ENCODE measurements at places on chromosomes 16 and 17.

DNA sequence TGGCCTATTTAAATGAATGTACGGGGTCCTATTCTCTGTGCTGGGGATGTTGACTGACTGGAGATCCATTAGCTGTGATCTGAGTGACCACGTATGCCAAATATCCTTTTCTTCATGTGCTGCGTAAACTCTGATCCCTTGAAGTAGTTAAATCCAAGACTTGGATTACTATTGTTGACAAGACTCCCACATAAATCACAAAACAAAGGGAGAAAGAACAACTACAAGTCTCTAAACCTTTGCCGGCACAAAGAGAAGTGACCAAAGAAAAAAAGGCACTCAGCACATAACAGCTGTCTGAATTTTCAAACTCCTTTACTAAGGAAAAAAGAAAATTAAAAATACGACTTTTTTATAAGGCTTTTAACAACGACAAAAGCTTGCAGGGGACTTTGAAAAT, 559.9 kb upstream of the CDH8 start:
- no peak for DNase-seq

DNA sequence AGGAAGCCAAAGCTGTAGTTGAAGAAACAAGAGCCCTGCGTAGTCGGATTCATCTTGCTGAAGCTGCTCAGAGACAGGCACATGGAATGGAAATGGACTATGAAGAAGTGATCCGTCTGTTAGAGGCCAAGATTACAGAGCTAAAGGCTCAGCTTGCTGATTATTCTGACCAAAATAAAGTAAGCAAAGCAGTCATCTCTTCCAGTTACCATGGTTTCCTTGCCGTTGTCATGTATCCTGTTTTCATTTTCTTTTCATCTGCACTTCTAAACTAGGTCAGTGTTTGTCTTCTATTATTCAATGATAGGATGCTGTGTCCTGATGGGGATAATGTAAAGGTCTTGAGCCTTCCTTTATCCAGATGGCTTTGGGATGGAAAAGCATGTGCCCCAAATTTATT, 104.3 kb downstream of the STXBP4 start:
- DNase-seq, result no peak

DNA sequence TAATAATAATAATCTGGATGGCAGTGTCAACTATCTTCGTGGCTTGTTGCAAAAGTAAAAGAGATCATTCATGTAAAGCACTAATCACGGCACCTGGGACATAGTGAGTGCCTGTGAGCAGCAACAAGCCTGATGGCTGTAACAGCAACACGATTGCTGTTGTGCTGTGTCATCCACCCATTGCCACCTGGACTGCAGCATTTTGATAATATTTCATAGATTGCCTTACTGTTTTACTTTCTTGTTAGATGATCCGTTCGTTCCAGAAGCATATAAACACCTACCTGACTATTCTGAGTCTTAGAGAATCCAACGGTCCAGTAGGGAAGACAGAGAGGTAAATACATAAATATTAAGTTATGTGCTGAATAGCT, 3.1 kb upstream of the MRPS23 start:
- DNase-seq, result no peak

GRCh38 chr17:7775051-7775450, 57.5 kb downstream of the DNAH2 start:
- DNase-seq, result no peak

GRCh38 chr16:17696616-17697015, 225.9 kb upstream of the XYLT1 start:
- no peak for DNase-seq

- no peak for DNase-seq
These were observed 77.1 kb downstream of the MRM3 start for GRCh38 chr17:859061-859823.

DNA sequence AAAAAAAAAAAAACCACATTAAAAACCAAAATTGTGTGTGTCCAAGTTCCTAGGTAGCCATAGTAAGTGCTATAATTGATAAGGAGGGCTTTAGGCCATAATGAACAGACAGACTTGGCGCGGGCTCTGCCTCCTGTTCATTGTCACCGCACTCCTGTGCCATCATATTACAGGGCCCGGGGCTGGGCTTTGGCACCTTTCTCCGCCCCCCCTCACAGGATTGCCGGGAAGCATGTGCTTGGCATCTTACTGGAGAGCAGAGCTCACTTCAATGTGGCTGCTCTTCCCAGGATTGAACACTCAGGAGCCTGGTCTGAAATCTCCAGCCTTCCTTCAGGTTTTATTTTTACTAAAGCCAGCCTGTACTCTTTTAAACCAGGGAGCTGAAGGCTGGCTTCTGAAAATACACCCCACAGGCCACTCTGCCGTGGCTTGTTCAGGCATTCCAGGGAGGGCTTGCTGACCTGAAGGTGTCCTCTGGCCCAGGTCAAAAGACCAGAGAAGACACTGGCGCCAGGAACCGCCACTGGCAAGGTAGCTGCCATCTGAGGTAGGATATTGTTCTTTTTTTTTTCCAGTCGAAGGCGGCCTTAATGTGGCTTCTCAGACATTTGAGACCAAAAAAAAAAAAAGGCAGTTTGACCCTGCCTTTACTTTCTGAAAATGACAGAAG, 39.3 kb downstream of the DHRS7B start:
- no peak for DNase-seq

GRCh38 chr16:17083628-17084027, 387.1 kb downstream of the XYLT1 start:
- DNase-seq, result no peak

GRCh38 chr17:53353919-53354351, 468.8 kb upstream of the KIF2B start:
- peak; percentile 79 for DNase-seq

GRCh38 chr16:75264999-75265910, 13.8 kb upstream of the BCAR1 start:
- no peak for DNase-seq

- no peak for DNase-seq
These were observed 621 bp upstream of the CSHL1 start for GRCh38 chr17:63911657-63912100.

GRCh38 chr16:48383877-48384519, 1.2 kb downstream of the SIAH1 start:
- DNase-seq, result no peak

- DNase-seq, result no peak
These were observed 116.2 kb upstream of the ELAC2 start for GRCh38 chr17:13134076-13134475.

- no peak for DNase-seq
These were observed 12.4 kb upstream of the ZNF469 start for GRCh38 chr16:88370365-88370764.

DNA sequence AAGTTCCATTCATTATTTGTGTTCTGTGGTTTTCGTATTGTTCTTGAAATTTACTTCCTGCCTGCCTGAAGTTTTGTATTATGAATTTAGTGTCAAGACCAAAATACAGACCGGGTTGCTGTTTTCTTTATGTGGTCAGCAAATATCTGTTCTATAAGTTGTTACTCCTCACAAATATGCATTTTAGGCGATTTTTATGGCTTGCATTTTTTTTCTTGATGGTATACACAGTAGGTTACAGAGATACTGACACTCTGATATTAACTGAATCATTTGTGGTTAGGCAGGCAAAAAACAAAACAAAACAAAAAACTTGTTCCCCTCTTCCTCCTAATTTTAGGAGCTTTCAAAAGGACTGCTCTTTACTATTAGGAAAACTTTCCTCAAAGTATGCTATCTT, 52.6 kb downstream of the BCAS3 start:
- DNase-seq, result no peak

DNA sequence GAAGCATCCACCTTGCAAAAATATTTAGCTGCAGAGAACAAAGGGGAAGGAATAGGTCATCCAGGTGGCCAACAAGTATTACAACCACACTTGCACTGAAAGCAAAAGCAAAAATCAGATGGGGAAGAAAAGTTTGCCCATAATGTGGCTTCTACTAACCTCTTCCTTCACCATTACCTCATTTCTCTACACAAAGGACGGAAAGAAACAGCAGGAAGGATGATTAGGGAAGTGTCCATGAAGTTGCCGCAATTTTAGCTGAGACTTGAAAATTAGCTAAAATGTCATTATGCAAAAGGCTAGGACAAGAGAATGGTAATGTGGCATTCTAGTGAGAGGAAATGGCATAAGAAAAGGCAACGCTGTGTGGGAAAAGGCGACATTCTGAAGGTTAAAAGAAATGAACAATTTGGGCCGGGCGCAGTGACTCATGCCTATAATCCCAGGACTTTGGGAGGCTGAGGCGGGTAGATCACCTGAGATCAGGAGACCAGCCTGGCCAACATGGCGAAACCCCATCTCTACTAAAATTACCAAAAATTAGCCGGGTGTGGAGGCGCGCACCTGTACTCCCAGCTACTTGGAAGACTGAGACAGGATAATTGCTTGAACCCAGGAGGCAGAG, 13.7 kb downstream of the KANSL1 start:
- DNase-seq, result no peak

DNA sequence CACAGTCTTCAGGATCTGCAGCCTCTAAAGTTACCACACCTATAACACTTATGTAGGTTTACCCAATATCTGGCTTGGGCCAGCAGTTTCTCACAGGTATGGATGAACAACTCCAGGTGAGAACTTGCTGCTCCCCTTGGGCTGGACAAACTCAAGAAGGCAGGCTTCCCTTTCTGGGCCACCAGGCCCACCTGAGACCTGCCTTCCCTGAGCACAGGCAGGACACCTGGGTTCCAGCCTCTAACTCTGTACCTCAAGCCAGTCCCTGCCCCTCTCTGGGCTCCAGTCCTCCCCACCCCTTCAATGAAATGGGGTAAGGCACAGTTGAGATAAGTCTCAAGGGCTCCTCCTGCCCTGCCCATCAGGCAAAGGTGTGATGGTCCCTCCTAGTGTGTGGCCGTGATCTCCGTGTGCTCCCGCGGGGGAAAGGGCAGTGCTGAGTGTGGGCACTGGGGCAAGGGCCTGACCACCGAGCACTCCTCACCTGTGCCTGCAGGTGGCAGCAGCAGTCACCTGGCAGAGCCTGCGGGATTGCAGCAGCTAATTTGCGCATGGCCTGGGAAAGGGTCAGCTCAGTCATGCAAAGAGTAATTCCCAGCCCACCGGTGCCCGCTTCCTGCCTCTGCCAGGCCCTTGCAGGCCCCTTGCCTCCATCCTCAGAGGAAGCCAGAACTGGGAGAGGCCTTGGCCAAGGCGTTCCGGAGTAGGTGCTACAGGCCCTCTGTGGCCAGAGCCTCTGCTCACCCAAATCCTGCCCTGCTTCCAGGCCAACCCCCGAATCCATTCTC, 28.2 kb upstream of the ADGRG1 start:
- no peak for DNase-seq

DNA sequence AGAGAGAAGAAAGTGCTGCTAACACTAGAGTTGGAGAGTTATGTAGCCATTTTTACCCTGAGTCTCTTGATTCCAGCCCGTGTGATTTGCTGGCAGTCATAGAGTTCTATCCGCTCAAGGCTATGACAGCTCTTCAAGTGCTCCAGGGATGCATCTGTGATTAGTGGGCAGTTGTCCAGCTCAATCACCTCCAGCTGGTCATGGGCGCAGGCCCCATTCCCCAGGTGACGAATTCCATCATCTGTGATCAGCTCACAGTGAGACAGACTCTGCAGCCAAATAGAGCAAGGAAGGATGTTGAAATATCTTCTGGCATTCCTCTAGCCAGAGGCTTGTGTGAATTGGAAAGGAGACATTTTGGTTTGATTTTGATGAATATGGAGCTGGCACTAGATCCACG, 38.4 kb upstream of the STAC2 start:
- DNase-seq, result no peak

DNA sequence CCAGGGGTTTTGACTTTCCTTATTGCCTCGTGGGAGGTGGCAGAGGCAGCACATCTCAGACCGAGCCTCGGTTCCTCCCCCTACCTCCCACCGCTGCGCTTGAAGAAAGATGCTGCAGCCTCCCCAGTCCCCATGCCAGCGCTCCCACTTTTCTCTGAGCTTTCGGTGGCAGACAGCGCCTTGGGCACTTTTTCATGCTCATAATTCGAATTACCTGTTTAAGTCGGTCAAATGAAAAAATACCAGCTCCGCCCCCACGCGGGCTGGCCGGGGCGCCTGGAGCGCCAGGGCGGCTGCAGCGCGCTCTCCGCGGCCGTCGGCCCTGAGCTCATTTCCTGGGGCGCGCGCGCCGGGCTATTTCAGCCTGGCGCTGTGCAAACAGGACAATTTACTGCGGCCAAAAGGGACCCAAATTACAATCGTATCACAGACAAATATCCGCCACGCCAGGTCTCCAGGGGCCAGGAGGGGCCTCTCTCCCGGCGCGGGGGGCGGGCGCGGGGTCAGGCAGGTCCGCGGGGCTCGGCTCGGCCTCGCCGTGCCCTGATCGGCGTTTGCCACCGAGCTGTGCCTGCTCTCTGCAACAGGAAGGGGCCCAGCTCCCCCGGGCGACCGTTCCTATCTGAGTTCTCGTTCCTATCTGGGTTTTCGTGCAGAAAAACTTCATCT, 45.0 kb downstream of the SOST start:
- no peak for DNase-seq
